D341Med (cell line): ENCODE measurements at places on chromosomes 7 and 10.

- no peak for DNase-seq
These were observed 1.3 kb downstream of the LIMK1 start for GRCh38 chr7:74084722-74085578.

DNA sequence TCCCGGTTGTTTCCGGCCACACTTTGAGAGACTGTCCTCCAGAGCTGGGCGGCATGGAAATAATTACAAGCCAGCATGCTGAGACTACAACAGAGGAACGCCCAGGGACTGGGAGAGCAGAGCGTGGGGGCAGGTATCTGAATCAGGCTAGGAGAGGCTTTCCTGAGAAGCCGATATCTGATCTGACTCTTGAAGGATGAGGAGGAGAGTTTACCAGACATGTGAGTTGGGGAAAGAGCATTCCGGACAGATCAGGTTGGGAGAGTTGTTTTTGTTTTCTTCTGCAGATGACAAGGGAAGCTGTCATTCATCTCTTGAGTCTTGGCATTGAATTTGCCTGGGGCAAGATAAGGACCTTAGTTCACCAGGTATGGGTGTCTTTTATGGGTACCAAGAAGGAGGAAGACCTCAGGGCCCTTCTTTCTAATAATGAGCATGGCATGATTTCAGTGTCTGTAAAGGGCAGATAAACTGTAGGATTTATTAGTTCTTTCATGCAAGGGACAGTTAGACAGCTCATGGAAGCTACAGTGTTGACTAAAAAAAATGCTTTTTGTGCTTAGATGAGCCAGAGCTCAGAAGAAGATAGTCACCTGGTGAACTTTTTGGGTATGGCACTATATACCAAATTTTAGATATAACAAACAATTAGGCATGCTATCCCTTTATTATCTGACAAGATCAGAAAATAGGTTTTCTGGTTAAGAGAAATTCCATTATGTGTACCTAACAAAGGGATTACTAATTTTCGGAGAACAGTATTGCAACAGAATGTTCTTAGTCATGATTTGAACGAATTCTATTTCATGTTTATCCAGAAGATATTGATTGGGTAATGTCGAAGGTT lies 36.2 kb downstream of the WBP1L start:
- DNase-seq, result no peak

- DNase-seq, result no peak
These were observed 13.5 kb upstream of the TSPAN13 start for GRCh38 chr7:16739863-16740622.

DNA sequence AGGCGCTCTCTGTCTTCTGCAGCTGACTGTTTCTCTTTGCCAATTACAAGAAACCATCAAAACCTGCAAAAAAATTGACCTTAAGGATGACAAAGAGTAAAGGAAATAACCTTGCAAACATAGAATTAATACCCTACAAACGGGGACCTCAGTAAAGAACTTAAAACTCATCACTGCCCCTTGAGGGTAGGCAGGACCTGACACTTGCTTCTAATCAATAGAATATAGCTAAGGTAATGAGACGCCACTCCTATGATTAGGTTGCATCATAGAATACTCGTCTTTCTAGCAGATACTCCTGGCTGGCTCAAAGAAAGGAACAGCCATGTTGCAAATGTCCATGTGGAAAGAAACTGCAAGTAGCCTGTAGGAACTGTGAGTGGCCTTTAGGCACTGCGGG lies 140.0 kb downstream of the XPNPEP1 start:
- DNase-seq, result no peak

DNA sequence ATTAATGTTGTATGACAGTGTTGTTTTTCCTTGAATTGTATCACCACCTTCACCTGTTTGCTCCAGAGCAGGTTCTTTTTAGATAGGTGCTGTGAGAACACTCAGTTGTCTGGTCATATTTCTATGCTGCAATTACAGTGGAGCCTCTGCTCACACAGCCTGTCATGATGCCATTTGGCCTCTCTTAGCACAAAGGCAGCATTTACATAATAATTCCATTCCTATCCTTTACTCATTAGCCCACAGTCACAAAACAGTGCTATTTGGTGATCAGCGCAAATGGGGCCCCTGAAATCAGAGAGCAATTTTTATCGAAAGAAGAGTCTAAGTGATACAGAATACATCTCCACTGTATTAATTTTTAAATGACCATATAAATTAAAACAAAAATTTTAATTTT lies 13.8 kb upstream of the DGKI start:
- no peak for DNase-seq

DNA sequence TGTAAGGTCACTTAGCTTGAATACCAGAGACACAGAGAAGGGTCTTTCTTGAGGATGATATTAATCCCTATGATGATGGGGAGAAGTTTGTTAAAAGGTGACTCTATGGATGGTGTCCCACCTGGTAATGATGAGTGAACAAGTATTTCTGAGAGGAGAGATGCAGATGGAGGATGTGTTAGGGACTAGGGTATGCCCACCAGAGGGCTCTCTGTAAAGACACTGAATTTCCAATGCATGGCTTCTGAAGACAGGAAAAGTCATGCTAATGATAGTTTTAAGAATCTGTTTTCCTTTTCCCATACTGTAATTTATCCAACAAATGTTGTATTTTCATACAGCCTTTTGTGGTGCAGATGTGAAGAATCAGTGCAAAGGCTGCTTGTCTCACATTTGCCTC lies 1250.9 kb upstream of the CELF2 start:
- DNase-seq, result no peak

- DNase-seq, result no peak
These were observed 53.6 kb upstream of the NRF1 start for GRCh38 chr7:129557686-129558481.

DNA sequence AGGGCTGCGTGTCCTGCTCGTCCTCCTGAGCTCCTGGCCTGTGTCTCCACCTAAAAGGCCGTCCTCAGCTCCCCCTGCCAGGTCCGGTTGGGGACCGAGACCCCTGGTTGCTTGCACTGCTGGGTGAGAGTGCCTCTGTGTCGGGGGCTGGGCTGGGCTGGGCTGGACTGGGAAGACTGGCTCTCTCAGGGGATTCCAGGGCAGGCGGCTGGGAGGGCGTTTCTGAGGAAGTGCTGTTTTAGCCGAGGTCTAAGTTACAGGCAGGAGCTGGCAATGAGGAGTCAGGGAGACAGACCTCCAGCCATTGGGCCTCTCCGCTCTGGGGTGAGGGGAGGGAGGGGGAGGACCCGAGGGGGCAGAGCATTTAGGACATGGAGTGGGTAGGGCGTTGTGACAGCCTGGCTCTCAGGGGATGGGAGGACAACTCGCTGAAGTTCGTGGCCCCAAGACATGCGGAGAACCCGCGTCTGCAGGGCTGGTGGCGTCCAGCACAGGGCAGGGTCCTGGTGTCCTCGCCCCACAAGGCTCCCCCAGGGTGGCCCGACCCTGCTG lies 20.9 kb downstream of the FOXK1 start:
- no peak for DNase-seq

GRCh38 chr10:59047180-59047579 lies 129.3 kb upstream of the PHYHIPL start:
- DNase-seq, result no peak

GRCh38 chr7:51455513-51455912 lies 138.9 kb upstream of the COBL start:
- peak; percentile 16 for DNase-seq

DNA sequence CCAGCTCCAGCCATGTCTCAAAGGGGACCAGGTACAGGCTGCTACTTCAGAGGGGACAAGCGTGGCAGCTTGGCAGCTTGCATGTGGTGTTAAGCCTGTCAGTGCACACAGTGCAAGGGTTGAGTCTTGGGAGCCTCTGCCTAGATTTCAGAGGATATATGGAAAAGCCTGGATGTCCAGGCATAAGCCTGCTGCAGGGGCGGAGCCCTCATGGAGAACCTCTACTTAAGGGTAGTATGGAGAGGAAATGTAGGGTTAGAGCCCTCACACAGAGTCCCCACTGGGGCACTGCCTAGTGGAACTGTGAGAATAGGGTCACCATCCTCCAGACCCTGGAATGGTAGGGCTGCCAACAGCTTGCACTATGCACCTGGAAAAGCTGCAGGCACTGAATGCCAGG lies 7.7 kb upstream of the NT5C3A start:
- no peak for DNase-seq

DNA sequence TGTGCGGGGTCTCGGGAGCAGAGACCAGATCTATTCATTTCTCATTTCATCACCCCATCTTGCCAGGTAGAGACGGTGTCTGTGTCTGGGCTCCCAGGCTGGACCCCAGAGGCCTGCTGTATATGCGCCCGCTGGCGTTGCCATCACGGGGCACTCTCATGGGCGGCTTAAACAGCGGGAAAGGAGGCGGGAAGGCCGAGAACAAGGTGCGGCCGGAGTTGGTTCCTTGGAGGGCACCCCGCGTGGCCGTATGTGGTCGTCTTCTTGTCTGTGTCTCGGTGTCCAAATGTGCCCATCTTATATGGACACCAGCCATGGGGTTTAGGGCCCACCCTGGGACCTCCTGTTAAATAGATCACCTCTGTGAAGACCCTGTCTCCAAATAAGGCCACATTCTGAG lies 2.1 kb upstream of the CFAP46 start:
- no peak for DNase-seq

DNA sequence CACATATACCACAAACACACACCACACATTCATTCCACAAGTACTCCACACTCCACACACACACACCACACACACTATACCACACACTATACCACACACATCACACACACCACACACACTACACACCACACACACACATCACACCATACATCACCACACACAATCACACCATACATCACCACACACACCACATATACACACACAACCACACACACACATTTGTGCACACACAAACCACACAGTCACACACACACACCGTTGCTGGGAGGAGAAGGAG lies 112.8 kb downstream of the PTPN20 start:
- no peak for DNase-seq

DNA sequence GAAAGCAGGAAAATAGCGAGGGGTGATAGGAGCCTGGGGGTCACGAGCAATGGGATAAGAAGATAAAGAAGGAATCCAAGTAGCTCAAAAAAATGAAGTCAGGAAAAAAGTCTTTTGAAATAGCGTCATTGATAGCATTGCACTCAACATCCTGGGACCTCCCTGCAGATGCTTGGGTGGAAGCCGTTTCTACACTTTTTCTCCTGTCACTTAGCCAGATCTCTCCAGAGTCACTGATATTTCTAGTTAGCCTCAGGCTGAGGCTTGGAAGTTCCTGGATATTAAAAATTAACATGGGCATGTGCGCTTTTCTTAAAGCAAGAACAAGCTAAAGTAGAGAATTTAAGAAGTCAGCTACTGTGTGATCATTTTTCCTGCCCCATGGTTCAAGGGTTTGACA lies 39.5 kb upstream of the CHST15 start:
- DNase-seq, result no peak

DNA sequence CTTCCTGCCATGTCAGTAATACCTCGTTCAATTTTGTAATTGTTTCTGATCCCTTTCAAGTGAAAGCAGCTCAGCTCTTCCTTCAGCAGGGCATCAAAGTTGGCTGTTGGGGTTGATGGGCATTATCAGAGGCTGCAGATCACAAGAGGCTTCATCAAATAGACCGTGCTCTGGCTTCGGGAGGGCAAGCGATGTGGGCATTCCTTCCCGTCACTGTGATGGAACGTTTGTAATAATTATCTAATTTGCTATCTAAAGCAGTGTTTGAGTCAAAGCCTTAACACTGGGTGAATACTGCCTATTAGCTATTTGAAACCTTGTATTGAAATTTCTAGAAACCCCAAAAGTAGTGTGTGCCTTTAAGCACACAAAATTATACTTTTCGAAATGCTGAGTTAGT lies 170.1 kb downstream of the OTUD1 start:
- DNase-seq, result no peak

GRCh38 chr10:11578802-11579255 lies 32.6 kb downstream of the USP6NL start:
- no peak for DNase-seq

DNA sequence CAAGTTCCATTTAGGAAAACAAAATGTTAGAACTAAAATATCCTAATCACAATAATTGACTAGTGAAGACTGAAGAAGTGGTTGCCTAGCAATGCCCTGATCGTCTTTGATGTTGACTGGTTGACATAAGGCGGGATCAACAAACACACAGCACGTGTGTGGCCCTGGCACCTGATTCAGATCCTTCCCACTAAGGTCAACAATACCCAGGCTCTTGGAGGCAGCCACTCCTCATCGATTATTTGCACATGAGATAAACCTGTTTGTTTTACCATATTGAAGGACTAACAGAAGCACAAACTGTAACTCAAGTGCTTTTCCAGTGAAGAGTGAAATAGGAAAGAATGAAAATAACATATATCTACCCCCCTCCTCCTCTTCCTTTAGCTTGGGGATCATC lies 15.6 kb downstream of the FANK1 start:
- no peak for DNase-seq

GRCh38 chr7:73974101-73974947 lies 53.6 kb upstream of the ELN start:
- no peak for DNase-seq

DNA sequence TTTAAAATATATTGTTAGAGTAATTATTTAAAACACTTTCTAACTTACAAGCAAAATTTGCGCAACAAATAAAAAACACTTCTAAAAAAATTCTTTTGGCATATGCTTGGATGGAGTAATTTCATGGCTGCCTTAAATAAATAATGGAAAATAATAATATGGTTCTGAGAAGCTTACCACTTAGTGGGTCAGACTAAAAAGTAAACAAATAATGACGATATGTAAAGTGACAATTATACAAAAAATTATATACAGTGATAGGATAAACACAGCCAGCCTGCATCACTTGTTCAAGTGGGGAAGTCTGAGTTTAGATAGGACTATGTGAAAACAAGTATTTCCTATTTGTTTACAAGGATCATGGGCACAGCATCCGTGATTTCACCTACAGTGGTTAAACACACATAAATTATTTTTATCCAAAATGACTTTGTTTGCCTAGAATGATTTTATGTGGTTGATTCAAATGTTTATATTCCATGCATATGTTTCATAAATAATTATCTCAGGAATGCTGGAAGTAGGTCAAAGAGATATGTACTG lies 141.7 kb upstream of the SEMA3D start:
- DNase-seq, result no peak

DNA sequence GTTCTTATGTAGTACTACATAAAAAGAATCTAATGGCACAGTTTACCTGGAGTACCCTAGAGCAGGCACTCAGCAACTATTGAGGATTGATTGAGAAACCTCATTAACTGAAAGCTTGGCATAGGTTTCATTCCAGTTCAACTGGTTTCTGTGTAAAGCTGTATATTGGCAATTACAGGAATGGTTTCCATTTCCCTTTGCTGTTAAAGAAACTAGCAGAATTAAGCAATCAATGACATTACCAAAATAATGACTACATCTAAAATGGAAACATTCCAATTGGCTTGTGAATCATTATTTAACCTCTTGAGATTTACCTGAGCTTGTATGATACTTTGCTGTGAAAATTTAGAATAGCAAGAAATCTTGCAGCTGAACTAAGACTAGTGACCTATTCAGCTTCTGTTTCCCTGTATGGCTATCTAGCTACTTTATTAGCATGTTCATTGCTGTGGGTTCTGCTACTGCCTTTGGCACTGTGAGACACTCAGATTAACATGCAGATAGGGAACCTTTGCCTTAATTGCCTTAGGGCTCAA lies 33.5 kb upstream of the CADPS2 start:
- no peak for DNase-seq
